Cortex of kidney (tissue), 1 donor: ENCODE measurements at places on chromosomes 3 and 15.

DNA sequence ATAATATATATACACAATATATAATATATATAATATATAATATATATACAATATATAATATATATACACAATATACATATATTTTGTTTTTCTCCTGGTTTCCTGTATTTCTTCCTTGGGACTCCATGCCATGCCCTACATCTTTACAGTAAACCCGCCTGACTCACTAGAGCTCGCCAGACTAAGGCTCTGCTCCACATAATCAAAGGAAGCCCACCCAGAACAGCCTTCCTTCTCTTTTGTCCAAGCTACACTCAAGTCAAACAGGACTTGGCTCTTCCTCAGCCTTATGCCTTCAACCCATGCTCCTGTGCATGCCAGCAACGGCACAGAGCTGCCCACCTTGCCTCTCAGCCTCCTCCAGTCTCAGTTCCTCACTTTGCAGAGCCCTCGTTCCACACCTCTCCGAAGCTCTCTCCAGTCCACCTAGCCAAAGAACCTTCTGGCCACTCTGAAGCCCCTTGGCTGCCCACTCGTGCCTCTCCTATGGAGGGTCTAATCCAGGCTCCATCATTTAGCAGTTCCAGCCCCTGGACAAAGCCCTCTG is 109.1 kb downstream of the RFTN1 start:
- no peak for DNase-seq

DNA sequence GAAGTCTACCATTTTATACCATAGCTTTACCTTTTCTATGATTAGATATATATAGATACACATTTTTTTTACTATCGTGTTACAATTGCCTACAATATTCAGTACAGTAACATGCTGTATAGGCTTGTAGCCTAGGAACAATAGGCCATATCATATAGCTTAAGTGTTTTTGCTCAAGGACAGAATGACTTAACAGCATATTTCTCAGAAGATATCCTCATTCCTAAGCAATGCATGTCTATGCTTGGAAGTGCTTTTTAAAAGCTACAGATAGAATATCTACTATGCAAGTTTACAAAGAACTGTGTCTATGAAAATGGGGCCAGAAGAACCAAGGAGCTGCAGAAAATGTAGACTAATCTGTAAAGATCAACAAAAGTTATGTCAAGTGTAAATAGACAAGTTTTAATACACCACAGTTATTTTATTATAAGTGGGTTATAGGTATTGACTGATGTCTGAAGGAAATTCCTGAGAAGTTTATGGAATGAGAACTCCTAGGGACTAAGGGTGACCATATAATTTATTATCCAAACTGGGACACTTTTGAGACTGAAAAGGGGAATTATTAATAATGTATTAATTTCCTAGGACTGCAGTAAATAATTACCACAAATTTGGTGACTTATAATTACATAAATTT is 138.7 kb upstream of the TGFBR2 start:
- DNase-seq = no peak

GRCh38 chr3:22106213-22106896 is 355.3 kb upstream of the ZNF385D start:
- no peak for DNase-seq

- DNase-seq = no peak
These were observed 98.6 kb upstream of the ARHGEF26 start for GRCh38 chr3:154022606-154023005.

- no peak for DNase-seq
These were observed 89.7 kb upstream of the GBE1 start for GRCh38 chr3:81851176-81851575.

DNA sequence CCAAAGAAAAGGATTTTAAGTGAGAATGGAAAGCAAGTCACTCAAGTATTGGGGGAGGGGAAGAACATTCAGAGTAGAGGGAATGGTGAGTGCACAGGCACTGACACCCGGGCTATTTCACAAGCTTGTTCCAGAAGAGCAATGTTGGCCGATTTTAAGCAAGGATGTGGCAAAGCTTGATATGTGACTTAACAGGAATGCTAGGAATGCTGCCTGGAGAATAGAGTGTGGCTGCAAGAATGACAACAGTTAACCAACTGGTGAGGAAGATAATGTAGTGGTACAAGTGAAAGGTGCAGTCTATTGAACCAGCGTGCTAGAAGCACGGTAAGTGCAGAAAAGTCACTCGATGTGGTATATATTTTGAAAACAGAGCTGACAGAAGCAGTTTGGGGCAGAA is 6.2 kb upstream of the CCDC80 start:
- no peak for DNase-seq

- DNase-seq = no peak
These were observed 19.2 kb downstream of the ZBTB38 start for GRCh38 chr3:141387516-141387915.

GRCh38 chr3:52022323-52023100 is 26.8 kb upstream of the RPL29 start:
- DNase-seq = no peak

DNA sequence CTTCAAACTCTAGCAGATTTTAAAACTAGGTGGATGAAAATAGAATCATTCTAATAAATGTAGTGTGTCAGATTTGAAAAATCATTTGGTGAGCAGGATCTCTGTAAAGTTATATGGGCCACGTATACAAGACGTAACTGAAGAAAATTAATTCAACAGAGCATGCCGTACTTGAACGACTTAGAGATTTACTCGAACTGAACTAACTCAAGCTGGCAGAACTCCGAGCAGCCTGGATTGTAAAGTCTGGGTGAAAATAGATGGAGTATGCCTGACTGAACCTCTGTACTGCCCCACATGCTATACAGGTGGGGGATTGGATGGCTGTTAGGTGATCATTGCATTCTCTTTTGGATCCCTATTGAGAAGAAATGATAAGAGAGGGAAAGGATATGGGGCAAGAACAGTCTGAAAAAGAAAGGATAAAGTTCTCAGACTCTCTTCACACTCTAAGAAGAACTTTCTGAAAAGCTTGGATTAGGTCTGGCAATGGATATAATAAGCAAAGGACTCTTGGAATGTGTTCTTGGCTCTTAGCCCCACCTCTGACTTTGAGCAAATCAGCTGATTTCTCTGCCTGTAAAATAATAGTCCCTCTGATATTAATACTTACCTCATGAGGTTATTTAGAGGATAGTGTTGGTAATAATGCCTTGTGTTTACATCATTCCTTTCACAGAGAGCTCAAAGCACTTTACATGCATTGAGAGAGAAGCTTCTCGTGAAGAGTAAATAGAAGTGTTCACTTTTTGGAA is 147.5 kb downstream of the FILIP1L start:
- DNase-seq = no peak

DNA sequence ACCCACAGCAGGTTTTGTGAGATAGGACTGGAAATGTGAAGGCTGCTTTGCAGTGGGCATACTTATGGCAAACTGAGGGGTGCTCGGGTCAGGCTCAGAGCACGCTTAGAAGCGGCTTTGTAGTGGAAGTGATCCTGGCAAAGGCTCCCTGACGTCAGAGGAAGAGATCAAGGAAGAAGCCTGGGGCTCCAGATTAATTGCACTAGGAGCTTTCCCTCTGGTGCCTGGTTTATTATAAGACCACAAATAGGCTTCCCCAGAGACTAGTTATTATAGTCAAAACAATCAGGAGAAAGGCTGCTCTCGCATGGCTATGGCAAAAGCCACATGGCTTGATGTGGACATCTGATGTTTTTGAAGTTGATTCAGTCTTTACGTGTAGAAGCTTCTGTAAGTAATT is 515.1 kb downstream of the GABRG3 start:
- DNase-seq = no peak

DNA sequence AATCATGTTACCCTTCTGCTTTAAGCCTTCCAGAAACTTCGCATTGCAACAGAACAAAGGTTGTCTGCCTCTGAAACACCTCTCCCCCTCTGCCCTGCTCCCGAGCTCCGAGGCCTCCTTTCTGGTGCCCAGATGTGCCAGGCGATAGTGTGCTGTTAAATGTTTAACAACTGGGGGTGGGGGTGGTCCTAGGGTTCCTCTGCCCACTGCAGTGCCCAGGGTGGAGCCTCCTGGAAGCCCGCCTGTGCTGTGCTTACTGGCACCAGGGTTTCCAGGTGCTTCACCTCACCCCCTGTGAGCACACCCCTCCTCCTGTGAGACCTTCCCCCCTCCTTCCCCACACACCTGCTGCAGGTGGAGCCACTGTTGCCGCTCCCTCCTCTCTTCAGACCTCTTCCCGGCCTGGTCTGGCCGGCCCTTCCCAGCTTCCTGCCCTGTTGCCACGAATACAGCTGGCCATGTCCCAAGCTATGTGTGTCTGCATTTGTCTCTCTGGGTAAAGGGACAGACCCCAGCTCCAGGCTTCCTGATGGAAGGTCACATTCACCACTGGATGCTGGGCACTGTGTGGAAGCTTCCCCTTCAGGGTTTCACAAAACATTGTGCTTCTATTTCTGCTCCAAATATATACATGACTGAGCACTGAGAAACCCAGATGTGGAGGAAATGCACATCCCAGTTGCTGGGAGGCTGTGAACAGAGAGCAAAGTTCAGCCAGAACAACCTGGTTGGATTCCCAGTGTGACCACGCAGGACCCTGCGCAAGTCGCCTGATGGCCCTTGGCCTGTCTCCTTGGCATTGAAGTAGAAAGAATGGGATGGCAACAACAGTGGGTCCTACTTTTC is 37.2 kb downstream of the MGLL start:
- no peak for DNase-seq

GRCh38 chr3:30551927-30552326 is 54.5 kb upstream of the TGFBR2 start:
- no peak for DNase-seq

DNA sequence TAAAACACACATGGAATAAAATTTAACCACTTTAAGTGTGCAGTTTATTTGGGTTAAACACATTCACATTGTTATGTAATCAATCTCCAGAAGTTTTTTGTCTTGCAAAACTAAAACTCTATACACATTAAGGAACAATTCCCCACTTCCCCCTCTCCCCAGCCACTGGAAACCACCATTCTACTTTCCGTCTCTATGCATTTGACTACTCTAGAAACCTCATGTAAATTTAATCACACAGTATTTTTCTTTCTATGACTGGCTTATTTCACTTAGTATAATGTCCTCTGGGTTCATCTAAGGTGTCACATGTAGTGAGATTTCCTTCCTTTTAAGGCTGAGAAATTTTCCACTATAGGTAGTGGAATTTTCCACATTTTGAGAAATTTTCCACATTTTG is 568.7 kb upstream of the UBE2E2 start:
- DNase-seq = no peak

DNA sequence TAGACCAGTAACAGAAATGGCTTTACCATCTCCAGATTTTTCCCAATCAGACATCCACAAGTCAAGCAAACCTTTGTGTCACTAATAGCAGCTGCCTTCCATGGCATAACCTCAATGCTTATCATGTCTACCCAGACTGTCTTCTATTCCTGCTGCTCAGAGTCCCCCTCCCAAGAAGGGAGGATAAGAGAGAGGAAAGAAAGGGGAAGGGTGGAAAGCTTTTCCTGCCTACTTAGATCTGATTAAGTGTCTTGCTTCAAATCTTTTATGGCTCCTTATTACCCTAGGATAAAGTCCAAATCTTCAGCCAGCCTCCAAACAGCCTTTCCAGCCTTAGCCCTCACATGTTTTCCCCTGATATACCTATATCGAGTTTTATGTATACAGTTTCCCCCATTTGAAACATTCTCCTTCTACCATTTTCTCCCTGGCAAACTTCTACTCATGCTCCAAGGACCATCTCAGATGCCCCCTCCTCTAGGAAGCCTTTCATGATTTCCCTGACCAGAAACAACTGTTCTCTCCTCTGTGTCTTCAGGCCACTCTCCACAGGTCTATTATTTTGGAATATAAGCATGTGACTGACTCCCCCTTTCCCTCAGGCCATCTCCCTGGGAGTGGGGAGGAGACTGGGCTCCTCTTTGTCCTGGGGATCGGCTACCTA is 7.9 kb upstream of the SSUH2 start:
- DNase-seq = no peak

DNA sequence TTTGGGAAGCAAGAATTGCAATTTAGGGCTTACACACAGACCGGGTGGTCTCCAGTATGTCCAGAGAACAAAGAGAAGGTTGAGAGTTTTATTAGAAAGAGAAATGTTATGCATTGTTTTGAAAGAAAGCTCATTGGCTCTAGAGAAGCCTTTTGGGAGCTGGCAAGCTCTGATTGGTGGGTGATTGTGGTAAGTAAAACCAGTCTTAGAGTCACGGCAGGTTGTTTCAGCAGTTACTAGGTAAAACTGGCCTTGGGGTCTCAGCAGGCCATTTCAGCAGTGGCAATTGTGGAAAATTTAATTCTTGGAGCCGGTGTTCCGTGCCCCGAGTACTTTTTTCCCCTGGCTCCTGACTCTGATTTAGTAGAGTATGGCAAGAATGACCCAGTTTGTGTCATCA is 78.1 kb downstream of the MRPL46 start:
- DNase-seq = no peak

- DNase-seq = no peak
These were observed 634.0 kb downstream of the OTOL1 start for GRCh38 chr3:162130582-162130981.

DNA sequence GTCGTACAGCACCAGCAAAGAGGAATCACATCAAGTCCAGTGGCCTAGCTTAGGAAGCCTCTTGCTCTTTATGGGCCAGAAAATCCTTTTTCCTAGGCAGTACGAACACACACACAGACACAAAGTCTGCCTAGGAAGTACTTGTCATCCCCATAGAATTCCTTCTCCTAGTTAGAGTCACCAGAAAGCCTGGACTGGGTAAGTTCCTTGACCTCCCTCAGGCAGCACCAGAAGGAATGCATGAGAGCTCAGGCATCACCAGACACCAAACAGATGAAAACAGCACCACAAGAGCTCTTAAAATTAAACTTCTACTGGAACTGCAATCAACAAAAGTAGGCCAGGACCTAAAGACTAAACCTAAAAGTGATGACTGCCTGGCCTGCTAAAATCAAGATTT is 192.9 kb upstream of the CCDC54 start:
- DNase-seq = no peak

DNA sequence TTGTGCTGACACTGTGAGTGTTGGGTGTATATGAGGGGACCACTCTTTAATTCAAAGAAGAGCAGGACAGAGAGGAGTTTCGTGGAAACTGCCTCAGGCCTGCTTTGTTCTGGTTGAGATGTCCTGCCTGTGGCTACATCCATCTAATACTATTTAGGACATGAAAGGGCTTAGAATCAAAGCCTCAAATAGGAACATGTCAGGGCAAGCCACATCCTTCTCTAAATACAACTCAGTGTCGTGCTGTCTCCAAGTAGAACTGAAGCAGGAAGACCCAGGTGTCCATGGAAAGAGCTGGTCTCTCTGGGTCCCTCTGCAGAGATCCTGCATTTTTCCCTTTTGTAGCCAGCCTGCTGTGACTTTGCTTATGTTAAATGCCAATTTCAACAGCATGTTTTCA is 156.2 kb upstream of the UMPS start:
- no peak for DNase-seq

- no peak for DNase-seq
These were observed 149.7 kb downstream of the RBMS3 start for GRCh38 chr3:29430558-29430971.

- DNase-seq = no peak
These were observed 32.0 kb upstream of the GALNT15 start for GRCh38 chr3:16142350-16143025.
